ENCODE measurements at places on chromosomes 1 and 21.

- no peak for DNase-seq
Measured at GRCh38 chr21:15749861-15750159, 20.0 kb downstream of the USP25 start.

DNA sequence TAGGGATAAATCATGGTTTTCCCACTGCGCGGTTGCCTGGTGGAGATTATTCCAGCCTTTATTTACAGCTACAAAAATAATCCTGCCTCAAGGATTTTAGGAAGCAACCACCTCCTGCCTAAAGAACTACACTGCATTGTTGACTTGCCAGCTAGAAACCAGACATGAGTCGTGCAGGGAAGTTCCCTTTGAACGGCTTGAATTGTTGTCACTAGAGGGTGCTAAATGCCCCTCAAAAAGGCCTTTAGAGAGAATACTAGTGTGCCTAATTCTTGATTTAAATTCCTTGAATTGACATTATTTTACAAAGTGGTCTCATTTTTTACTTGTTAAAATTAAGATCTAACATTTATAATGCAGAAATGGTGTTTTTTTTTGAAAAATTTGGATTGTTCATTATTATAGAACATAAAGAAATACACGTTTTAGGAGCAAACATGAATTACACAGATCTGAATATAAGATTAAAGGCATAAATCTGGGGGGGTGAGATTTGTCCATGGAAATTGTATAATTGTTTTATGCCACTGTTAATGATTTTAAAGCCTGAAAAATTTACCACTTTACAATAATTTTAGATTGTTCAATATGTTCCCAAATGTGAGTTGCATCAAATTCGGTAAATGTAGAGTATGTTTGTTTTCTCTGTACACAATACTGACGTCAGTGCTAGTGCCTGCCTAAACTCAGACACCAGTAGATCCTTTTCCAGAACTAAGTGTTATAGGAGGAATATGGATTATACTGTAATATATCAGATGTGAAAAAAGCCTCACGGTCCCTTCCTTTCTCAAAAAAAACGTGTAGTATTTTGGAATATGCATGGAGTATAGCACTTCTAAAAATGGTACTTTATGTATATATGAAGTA is 7.6 kb upstream of the ERG start:
- no peak for DNase-seq

- DNase-seq: no peak
Measured at GRCh38 chr1:109642626-109643025, 13.3 kb upstream of the GSTM4 start.

DNA sequence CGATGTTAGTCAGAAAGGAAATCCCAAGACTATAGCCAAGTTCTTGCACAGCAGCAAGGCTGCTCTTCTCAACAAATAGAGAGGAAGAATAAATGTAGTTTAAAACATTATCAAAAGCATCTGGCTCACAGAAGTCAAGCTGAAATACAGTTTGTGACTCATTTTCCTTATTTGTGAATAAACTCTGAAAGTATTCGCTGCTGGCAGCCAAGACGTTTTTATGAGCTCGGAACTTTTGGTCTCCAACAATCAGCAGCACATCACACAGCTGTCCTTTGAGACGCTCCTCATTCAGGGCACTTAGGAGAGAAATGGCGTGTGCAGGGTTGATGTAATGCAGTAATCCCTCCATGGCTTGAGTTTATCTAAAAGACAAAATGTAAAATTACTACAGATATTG is 16.4 kb downstream of the ZBTB21 start:
- DNase-seq: no peak

DNA sequence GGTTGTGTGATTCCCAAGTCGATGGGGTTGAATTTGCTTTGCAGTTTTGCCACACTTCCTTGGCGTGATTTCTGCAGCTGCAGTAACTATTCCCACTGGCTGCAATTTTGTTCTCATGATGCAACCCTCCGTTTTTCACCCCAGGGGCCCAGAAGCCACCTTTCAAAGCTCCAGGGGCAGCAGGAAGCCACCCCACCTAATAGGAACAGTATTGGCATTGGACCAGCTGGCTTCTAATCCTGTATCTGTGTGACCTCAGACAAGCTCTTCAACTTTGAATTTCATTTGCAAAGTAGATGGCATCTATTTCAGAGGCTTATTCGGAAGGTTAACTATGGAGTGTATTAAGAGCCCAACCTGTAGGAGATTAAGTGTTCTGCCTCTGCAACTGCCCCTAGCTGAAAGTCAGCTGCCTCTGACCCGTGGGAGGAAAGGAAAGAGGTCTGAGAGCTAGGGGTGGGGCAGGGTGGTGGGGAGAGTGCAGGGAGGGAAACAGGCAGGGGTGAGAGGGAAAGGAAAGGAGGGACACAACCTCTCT is 12.6 kb downstream of the C1orf115 start:
- no peak for DNase-seq

- DNase-seq: peak; percentile 83
Measured at GRCh38 chr1:40039757-40040510, 595 bp upstream of the CAP1 start.

- DNase-seq: no peak
Measured at GRCh38 chr1:85125891-85126290, 74.9 kb downstream of the SYDE2 start.

- DNase-seq: no peak
Measured at GRCh38 chr1:87170931-87171598, 157.6 kb upstream of the LMO4 start.

DNA sequence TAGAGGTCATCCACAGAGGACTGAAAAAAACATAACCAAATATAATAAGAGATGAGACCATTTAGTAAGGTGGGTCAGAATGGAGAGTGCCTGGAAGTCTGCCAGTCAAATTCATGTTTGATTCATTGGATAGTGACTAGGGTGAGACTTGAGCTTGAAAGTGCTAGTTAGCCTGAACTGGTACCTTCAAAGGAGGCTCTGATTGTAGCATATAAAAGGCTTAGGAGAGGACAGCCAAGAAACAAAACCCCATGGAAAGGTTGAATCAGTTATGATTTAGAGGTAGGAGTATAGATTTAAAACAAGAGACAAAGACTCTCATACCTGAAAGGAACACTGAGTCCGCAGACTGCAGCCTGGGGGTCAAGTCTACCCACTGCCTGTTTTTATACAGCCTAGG is 44.4 kb upstream of the LRRC8C start:
- no peak for DNase-seq

DNA sequence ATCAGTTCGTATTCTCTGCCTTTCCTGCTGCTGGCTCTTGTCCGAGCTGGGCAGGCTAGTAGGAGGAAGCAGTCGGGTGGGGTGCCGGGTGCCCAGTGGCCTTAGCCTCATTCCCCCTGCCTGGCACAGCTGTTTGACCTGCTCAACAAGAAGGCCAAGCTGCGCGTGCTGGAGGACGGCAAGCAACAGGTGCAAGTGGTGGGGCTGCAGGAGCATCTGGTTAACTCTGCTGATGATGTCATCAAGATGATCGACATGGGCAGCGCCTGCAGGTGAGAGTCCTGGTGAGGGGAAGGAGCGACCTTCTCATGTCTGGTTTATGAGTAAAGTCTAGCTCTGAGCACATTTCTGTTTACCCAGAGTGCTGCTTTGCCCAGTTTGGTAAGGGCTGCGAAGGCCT is 16.3 kb upstream of the RPS8 start:
- no peak for DNase-seq

DNA sequence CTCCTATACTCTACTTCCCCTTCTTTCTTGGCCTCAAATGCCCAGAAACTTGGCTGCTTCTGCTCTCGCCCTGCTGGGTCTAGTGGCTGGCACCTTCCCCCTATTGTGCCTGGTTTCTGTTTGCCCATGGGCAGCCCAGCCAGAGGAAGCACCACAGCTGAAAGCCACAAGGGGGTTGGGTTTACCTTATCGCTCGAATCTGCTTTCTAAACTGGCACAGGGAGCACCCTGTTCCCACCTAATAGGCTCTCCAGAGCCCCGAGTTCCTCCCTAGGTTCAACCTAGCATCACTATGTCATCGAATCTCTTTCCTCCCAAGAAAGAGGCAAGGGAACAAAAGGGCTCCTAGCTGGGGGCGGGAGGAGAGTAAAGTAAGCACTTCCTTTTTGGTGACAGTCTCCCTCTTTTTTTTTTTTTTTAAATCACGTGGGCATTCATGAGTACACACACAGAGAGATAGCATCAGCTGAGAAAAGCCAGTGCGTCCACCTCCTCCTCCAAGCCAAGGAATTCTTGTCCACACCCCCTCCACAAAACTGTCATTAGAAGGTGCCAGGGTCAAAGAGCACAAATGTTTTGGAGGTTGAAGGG is 72.8 kb downstream of the PLEKHA6 start:
- DNase-seq: no peak

GRCh38 chr1:156667968-156668709 is 9.1 kb downstream of the NES start:
- no peak for DNase-seq

GRCh38 chr1:204289280-204289679 is 70.4 kb downstream of the PLEKHA6 start:
- no peak for DNase-seq

- DNase-seq: no peak
Measured at GRCh38 chr1:209808059-209808581, 2.2 kb upstream of the IRF6 start.

DNA sequence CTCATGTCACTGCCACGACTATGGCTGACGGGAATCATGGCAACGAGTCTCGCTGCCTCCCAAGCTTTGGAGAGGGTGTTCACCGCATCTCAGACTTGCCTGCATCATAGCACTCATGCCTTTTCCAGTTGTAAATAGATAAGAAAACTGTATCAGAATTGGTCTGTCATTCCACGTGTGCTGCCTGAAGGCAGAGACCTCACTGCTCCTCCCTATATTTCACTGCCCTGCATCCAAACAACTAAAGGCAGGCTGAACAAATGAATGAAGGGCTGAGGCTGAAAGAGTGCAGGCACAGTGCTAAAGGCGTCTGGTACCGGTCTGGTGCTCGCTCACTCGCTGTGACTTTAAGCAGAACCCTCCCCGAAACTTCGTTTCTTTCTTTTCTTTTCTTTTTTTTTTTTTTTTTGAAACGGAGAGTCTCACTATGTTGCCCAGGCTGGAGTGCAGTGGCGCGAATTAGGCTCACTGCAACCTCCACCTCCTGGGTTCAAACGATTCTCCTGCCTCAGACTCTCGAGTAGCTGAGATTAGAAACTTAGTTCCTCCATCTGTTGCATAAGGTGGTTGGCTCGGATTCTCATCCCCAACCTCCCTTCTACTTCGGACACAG is 542 bp downstream of the EIF2B3 start:
- DNase-seq: no peak

DNA sequence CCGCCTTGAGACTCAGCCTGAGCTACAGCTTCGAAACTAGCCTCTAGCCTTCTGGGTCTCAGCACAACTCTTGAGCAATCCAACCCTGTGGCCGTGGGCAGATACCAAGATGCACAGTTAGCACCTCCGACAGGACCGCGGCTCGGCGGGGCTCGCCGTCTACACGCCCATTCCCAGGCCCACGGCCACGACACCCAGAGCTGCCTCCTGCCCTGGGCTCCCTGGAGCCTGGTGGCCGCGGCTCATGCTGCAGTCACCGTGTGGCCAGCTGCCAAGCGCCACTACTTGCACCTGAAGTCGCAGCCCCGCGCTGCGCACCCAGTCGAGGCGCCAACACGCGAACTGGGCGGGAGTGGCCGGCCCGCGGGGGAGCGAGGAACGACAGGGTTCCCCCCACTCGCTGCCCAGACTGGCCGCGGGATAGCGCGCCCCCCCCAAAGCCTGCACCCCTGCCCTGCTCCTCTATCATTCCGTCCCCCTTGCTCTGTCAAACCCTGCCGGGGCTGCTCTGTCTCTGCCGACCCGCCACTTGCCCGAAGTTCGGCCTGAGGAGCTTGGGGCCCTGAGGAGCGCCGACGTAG is 729 bp upstream of the CDCA8 start:
- DNase-seq: peak; percentile 47

DNA sequence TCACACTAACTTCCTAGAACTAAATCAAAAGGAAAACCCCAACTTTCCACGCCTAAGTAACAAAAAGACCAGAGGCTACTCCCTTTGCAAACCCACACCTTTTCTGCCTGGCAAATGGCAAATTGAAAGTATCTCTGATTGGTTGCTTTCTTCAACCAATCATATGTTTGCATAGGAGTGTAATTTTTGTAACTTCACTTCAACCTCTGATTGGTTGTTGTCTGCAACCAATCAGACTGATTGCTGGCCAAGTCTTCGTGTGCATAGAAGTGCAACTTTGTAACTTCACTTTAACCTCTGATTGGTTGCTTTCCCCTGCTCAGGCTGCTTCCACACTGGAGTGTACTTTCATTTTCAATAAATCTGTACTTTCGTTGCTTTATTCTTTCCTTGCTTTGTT is 36.9 kb upstream of the PADI2 start:
- no peak for DNase-seq

- DNase-seq: no peak
Measured at GRCh38 chr21:37224861-37225839, 42.0 kb downstream of the VPS26C start.

DNA sequence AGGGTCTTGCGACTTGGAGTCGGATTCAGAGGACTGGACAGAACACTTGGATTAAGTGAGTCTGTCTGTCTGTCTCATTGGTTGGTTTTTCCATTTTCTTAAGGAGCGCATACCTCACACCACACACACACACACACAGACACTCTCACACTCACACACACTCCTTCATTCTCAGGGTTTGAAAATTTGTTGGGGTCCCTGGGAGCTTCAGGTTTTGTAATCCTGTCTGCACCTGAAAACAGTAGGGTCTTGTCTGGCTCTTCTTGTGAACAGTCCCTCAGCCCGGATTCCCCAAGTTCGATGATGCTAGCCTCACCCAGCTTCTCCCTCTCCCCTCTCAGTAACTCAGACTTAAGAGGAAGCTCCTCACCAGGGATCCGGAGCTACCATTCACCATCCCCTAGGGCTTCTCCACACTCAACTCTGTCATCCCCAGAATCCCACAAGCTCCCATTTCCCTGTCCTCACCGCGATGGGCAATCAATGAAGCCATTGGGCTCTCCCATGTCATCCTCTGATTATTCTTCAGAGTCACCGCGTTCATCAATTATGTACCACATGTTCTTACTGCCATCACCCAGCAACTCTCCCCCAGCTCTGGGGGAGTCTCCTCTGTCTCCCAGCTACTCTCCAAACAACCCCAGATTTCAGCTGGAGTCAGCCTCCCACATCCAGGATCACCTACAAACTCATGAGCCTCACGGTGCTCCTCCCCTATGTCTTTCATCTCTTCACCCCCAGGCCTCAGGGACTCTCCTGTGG is 1530.9 kb upstream of the TPTE start:
- DNase-seq: no peak

- no peak for DNase-seq
Measured at GRCh38 chr1:48500541-48501450, 28.8 kb upstream of the SPATA6 start.

- DNase-seq: no peak
Measured at GRCh38 chr1:32907435-32907834, 6.2 kb upstream of the TMEM54 start.

- DNase-seq: no peak
Measured at GRCh38 chr1:58283388-58284224, 262.9 kb downstream of the OMA1 start.

DNA sequence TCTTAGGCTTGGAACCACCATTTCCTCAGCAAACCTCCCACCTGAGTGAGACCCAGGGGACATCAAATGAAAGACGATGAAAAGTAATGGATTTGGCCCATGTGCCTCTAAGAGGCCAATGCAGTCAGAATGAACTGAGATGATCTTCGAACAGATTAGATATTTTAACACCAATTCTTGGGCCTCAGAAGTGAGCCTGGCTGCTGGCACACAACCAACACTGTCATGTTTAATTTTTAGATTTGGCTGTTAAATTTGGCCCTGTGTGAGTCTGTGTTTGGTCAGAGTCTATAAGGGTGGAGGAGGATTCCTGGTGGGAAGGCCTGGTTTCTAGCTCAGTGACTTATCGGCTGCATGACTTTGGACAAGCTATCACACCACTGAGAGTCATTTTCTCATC is 45.4 kb downstream of the ELAPOR1 start:
- no peak for DNase-seq

- DNase-seq: no peak
Measured at GRCh38 chr1:214022810-214023425, 35.1 kb downstream of the PROX1 start.
